ENCODE measurements at places on chromosomes 12 and 14. TPM values are rescaled to one million over a fixed set of nuclear protein-coding genes. Genes with fewer than 3 reads are reported as not detected.

DNA sequence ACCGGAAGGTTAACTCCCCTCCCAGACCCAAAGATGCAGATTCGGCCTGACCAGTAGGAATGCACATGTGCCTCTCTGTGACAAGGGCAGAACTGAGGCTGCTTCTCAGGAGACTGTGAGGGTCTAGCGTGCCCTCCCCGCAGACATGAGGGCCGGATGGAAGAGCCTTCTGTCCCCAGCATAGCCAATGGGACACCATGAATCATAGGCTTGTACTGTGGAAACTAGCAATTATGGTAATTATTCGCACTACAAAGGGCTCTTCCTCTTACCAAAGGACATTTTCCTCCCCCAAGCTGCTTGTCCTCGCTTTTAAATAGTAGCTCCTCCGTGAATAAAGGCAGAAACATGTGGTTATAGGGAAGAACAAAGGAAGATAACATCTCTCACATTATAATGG, 6.2 kb downstream of the COA8 start:
- DNase-seq: no peak

- DNase-seq: no peak
These were observed 212.9 kb downstream of the ESR2 start for GRCh38 chr14:64081174-64081746.

DNA sequence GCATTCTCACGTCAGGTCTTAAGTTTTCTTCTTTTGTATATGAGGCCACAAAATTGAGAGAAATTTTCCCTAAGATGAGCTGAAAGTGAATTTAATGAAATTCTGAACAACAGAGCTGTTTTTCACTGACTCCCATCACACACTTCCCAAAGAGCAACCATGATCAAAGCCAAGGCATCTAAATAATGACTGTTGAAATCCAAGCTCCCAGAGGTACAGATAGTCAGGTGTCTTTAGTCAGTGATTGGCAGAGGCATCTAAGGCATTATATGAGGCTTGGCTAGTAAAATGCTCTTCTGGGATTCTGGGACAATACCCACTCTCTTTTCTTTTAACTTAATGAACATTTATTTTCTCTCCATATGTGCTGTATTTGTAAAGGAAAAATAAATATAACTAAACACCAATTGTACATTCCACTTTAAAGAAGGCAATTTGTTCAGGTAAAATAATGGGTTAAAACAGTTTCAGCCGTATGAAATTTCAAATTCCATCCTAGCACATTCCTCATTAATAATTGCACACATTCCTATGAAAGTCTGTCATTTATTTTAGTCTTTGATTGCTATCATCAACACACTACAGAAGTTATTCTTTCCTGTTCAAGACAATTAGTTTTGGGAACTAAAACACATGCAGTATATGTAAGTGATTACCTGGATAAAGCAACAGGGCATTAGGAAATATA, 871 bp upstream of the SSTR1 start:
- no peak for DNase-seq

DNA sequence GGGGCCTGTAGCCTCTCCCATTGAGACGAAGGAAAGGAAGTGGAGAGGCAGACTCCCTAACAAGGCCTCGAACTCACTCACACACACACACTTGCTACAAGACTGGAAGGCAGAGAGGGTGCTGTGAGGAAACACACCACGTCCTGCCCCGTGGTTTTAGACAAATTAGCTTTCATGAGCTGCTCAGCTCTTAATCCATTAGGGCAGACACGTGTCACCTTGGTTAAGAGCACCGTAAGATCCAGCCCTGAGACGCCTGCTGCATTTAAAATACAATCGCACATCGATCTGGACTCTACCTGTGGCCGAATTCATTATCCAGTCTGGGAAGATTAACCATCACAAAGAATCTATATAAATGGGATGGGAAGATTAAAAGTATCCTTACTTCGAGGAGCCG, 72.0 kb downstream of the RIMBP2 start:
- DNase-seq: no peak

GRCh38 chr12:122322501-122322900, 56.2 kb upstream of the VPS33A start:
- no peak for DNase-seq

DNA sequence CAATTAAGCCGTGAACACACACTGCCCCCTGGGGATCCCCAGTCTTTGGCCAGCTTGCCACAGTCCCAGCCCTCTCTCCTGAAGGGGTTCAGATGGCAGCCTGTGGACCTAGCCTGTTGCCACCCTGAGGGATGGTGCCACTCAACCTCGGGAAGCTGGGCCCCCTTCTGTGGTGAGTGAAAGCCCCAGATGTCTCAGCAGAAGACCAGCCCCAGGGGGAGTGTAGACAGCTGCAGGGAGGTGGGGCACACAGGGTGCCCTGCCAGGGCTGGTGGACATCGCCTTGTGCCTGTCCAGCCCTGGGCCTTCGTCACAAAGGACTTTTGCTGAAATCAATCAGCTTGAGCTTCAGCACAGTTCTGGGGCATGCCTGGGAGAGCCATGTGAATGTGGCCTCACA, 32.4 kb downstream of the C14orf132 start:
- no peak for DNase-seq

VRTN gene
- total RNA-seq: not detected

- DNase-seq: no peak
These were observed 228.1 kb upstream of the CNTN1 start for GRCh38 chr12:40464121-40464520.

DNA sequence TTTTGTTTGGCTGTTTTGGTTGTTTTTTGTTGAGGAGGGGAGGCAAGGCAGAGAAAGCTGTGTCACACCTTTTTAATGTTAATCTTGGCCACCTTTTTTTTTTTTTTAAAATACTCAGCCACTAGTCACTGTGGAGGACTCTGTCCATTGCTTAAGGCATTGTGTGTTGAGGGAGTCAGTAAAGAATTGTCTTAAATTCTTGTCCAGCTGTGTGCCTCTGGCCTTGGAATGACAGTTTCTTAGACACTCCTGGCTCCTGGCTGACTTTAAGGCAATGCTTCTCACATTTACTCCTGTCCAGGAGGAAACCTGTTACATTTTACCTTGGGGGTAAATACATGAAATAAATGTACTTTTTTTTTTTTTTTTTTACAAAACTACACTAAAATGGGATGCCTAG, 18.1 kb upstream of the SMCO2 start:
- no peak for DNase-seq

DNA sequence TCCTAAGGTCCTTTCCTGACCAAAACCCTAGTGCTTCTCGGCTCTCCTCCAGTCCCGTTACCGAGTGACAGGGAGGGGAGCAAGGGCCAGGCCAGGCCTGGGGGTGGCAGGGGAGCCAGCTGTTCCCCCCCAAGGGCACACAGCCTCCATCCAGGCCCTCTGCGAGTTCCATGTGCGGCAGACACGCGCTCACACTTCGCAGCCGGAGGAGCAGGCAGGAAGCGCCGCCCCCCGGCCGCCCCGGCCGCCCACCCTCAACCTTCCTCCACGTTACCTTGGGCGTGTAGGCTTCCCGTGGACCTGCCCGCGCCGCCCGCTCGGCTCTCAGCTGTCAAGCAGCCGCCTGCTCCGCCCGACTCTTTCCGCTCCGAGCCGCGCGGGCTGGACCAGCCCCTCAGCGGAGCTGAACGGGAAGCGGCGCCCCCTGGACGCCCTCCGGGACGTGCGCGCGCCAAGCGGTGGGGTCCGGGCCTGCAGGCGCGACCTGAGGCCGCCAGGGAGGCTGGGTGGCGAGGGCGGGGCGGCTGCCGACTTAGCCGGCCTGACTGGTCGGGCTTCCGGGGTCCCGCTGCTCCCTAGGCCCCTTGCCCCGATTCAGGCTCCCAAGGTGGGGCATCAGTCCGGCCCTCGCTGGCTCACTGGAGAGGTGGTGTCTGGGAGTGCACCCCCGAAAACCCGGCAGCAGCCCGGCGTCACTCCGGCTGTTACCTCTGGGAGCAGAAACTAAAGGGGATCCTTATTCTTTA, at the start of gene CRACR2A:
CRACR2A (minus strand) TSS at position 369 of the 746 bp plus-strand sequence. CDS start 56,110 bp downstream, outside the sequence.
- DNase-seq: no peak

DNA sequence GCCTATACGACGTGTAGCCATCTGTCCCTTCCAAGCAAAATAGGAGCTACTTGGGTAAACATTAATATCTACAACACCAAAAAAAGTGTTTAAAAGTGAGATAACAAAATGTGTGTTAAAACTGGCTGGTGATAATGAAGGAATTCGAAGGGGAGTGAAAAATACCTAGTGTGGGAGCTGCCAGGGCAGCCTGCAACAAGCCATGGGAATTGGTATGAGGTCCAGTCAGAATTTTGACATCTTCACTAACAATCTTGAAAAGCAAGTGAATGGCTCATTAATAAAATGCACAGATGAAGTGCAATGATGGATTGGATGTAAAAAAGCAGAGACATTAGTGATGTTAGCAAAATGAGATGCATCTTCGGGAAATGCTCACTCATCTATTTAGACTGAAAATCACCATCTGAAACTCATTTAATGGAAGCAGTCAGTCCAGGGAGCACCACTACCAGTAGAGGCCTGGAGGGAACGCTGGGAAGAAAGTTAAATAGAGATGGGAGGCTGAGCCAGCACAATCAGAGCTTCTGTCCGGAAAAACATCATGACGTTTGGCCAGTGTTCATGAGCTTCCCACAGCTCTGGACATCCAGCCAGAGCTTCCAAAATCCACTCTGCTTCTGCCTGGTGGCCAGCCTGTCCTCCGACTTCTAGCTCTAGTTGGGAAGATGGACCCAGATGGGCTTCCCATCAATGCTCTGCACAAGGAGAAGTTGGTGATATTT, 405.0 kb upstream of the TMTC1 start:
- DNase-seq: no peak

ALG10B gene
- total RNA-seq: 7.2 TPM

DNA sequence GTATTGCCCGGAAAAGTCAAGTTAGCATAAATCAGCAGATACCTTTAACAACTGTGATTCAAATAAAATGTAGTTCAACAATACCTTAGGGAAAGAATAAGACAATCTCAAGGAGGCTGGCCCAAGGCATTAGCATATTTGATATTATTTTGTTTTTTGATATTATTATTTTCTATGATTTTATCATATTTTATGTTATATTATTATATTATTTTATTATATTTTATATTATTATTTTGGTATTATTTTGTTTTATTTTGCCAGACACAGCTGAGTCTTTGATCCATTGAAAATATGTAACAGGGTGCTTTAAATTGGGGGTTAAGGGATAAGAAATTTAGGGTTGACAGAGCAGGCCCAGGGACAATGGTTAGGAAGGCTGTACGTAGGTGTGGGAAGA, 607.9 kb upstream of the USP15 start:
- DNase-seq: no peak

PAH gene
- total RNA-seq: 0.51 TPM
